ENCODE measurements at places on chromosomes 13 and 19.
A peak's percentile ranks its signal among the peaks of the same experiment; 100 is the strongest.

DNA sequence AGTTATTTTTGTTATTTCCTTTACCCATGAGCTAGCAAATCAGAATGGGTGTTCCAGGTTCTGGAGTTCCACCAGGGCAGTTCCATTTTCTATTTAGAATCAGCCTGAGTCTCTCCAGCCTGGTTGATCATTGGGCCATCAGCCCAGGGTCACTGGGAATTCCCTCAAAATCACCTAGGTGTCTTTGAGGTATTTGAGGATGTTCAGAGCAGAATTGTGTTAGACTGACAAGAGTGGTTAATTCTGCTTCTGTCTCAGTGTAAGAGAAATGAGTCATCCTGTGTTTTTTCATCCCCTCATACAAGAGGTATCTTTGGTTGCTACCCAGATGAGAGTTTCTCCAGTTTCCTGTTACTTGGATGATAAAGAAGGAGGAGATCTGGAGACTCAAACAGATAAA, 11.7 kb downstream of the ZNF66 start:
- peak; percentile 3 for DNase-seq

DNA sequence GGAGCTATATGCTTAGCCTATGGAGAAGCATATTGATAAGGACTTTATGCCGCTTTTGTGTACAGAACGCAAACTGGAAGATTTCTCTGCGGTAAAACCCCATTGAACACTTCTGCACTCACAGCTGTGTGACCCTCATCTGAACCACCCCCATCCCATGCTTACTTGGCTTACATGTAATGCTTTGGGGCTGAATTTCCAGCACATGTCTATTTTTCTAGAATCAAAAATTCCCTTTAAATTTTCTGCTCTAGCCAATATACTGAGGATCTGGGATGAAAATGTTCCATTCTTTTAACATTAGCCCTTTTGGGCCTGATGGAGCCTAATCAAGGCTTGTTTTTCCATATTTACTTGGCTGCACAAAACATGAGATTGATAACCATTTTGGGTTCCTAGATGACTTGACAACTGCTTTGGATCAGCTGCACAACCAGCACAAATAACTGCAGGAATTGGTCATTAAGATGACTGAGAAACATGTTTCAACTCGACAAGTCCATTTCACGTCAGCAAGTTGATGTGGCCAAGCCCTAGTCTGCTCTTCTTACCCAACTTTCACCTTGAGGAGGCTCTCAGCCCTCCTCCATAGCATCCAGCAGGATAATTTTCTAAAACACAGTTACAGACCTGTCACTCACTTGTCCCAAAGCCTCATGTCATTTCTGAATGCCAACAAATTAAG, 52.4 kb downstream of the TNFSF11 start:
- DNase-seq = no peak

DNA sequence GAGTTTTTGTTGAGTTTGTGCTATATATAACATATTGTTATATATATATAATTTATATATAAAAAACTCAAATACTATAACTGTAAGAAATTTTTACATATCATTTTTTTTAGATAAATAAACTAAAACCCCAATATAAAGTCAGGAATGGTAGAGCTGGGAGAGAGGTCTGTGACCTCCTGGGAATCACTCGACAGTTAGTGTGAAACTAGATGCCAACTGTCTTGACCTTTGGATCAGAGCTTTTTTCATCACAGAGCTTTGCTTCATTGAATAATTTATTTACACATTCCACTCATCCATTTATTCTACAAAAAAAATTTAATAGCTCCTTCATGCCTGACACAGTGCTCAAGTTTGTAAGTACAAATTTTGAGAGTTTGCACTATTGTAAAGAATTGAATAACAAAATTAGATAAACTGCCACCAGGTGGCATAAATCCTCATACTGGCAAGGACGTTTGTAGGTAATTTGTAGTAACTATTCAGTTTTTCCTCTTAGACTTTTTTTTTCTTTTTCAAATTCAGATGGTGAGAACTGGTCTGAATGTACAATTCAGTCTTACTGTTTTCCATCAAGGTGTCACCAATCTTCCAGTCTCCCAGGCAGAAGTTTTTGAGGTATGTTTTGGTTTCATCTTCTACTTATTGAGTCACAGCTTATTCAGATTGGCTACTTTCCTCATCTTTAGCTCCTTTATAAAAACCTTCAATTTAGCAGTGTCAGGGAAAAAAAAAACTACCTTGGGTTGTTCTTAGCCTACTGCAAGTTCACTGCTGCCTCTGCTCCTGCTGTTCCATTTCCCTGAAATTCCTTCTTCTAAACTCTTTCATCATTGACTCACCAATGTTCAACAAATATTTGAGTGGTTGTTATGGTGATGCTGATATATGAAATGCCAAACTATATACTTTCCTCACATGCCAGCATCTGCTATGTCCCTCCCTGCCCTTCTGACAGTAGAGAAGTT, 28.7 kb downstream of the LACC1 start:
- DNase-seq = peak; percentile 61

- DNase-seq = peak; percentile 5
These were observed 1573.3 kb downstream of the PCDH9 start for GRCh38 chr13:65656740-65657329.

DNA sequence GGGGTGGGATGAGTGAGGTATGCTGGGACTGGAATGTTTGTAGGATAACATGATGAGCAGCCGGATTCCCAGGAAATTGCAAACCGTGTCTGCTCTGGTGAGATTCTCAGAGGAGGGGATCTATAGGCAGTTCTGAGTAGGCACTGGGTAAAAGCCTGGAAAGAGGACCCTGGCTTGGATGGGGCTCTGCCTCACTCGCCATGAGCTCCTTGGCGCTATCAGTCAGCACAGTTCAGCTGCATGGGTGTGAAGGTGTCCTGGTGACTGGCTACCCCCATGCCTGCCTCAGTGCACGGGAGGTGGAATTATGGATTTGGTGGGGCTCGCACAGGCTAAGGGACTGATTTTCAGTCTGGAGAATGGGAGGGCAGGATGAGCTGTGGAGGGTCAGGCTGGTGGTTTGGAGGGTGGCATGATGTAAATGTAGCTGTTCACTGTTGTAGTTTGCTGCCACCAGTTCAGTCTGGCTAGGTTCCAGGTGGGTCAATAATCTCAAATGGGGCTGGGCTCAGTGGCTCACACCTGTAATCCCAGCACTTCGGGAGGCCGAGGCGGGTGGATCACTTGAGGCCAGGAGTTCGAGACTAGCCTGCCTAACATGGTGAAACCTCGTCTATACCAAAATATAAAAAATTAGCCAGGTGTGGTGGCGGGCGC, 9.2 kb upstream of the ZNF627 start:
- no peak for DNase-seq

DNA sequence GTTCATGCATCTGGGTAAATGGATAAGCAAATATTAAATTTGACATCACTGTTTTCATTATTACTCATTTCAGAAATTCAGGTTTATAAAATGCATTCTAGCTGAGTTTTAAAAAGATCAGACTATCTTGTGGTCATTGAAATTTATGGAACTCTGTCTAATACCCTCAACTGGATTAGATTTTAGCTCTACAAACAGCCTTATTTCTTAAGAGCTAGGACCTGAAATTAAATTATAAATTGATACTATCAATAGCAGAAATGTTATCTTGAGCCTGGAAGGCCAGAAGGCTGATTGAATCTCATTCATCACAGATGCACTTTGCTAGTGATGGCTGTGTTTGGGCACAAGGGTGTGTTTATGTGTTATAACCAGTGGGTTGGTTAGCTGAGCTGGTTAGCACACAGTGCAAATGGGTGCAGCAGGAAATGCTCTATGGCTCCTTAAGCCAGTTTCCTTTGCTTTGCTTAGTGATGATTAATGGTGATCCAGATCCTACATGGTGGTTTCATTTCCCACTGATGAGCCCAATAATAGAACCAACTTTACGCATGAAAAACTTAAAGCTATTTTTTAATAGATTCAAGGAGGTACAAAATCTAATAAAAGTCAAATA, 310.8 kb upstream of the KLF12 start:
- DNase-seq = peak; percentile 43

- peak; percentile 64 for DNase-seq
These were observed 669 bp downstream of the GADD45B start for GRCh38 chr19:2476451-2477140.

DNA sequence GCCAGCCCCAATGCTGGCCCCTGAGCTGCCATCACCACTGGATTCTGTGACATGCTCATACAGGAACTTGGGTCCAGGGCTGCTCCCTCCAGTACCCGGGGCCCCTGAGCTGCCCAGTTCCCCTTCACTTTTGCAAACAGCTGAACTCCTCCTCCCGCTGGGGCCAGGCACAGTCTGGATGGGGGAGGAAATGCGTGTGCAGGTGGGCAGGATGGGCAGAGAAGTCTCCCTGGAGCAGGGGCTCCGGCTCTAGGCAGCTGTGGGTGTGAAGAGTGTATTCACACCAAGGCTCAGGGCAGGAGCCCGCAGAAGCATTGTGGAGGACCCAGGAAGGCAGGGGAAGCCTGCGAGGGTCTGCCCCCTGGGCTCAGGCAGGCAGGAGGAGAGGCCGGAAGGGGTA, 12.4 kb downstream of the POP4 start:
- DNase-seq = no peak

DNA sequence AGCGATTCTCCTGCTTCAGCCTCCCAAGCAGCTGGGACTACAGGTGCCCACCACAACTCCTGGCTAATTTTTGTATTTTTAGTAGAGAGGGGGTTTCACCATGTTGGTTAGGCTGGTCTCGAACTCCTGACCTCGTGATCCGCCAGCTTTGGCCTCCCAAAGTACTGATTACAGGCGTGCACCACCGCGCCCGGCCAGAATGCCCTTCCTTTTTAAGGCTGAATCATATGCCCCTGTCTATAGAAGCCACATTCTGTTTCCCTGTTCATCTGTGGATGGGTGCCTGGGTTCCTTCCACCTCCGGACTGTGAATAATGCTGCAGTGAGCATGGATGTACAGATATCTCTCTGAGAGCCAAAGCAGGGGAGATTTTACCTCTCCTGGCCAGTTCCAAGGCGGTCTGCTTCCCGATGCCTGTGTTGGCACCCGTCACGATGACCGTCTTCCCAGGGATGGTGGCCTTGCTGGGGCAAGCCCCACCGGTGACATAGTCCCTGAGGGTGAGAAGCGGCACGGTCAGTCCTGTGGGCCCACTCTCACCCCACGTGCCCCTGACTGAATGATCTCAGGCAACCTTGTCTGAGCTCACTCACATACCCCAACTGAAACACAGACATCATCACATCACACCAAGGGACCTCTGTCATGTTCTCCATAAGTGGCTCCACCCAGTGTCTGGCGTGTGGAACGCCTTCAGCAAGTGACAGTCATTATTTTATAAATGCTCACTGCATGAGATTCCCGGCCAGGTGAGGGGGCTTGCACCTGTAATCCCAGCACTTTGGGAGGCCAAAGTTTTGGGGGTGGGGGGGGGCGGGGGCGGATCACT, 4.0 kb downstream of the RDH13 start:
- no peak for DNase-seq

DNA sequence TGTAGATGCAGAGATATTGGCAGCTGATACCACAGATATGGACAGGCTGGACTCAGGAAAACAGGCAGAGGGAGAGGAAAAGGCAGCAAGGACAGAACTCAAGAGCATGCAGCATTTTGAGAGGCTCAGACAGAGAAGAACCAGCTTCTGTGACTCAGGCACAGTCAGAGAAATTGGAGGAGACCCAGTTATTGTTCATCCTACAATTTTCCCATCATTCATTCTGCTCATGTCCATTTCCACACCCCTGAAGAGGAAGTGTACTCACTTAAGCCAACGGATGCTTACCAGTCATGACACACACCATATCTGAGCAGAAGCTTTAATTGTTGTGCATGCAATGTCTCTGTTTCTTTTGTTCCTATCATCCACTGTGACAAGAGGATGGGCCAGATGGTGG, 359.8 kb upstream of the HTR2A start:
- peak; percentile 68 for DNase-seq

DNA sequence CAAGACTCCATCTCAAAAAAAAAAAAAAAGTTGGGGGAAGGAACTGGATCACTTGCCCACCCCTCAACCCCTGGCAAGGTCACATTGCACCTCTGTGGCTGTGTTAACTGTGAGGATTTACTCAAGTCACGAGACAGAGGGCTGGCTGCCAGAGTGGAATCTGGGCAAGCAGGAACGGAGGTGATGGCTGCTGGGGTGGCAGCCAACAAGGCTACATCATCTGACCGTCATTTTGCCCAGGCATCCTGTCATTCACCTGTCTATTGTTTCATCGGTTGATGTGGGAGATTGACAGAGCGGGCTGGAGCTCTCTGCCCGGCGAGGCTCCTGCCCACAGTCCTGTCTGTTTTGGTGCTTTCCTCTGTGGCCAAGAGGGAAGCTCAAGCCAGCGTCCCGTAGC, 75.7 kb downstream of the DPF1 start:
- no peak for DNase-seq

All from EL (cell line).